Hematopoietic multipotent progenitor cell (in vitro differentiated cells): ENCODE measurements at places on chromosomes 6 and 20.

GRCh38 chr20:54320148-54320607, 112.3 kb downstream of the PFDN4 start:
- no peak for DNase-seq

GRCh38 chr6:97282726-97283617, at the start of gene MMS22L:
TSS of gene MMS22L (minus strand) at chr6:97283216. CDS start at chr6:97282477, 739 bp downstream.
- peak; percentile 81 for DNase-seq

GRCh38 chr20:45339799-45340198, 8.4 kb downstream of the SDC4 start:
- no peak for DNase-seq

GRCh38 chr6:151142676-151143075, 97.1 kb upstream of the AKAP12 start:
- DNase-seq, result no peak

- DNase-seq, result no peak
These were observed 6.1 kb upstream of the BRD2 start for GRCh38 chr6:32962213-32962826.

DNA sequence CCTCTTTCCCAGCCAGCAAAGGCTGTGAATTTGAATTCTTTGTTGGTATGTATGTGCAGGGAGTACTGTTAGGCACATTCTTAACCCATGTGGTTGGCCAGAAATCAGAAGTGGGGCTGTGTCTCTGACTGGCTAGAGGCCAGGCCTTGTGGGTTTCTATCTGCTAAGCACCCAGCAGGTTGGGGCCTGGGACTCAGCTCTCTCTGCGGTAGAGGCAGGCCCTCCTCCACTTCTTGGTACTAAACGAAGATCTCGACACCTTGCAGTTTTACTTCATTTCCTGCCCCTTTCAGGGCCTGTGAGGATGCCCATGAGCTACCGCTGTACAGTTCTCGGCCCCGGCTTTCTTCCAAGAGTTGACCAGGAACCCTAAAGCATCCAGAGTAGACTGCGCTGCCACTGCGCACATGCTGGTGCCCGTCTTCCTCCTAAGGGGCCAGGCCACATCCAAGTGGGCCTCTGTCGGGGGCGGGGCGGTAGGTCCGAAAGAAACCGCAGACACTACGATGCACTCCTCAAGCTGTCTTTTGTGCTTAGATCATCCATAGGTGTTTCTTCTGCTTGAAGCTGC, 51.1 kb downstream of the TCP11 start:
- DNase-seq, result no peak

DNA sequence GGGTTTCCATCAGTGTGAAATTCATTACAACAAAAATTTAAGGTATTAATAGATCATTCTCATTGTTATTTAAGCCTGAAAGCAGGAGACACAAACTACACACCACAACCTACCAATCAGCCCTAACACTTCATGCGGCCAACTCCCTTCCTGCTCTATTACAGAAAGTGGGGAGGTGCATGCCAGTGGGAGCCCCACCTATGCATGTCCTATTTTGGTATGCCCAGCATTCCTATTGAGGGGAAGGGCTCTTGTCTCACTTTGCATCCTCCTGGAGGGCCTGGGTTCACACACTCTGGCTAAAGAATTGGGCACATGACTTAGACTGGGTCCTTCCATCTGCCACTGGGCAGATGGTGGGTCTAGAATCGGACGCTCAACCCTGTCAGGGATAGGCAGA, 450.0 kb downstream of the PTPRT start:
- no peak for DNase-seq

- no peak for DNase-seq
These were observed 156.2 kb upstream of the THBS2 start for GRCh38 chr6:169409742-169410312.

DNA sequence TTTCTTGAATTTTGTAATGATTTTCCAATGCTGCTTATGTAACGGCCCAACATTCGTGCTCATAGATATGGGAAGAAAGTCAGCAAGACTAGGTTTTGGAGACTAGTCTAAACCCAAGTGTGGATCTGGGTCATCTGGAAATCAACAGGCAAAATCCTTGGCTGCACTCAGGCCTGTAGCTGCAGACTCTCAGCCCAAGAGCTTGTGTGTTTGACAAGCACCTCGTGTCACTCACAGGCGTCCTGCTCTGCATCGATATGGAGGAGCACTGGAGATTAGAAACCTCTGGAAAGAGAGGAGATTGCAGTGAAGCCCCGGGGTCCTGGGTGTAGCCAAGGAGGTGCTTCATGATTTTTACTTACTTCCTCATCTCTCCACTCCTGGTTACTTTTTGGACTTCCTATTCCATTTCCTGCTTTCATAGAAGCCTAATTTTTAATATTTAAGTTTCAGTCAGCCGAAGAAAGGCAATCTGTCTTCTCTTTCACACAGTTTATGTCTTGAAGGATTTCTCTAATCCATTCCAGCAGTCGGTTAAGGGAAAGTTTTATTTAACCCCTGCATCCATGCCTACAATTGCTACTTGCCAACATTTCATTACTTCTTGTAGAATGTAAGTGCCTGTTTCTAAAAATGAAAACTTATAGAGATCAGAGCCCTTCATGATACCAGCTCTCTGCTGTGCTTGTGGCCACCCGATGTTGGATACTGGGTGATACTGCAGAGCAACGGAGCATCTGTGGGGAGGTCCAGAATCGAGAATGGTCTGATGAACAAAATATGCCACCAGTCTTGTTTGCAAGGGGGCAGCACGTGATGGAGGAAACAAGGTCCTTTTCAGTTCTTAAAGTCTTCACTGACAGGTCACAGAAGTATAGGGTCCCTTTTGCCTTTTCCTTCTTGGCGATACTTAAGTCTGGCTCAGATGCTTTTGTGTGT, 296.3 kb downstream of the QKI start:
- peak; percentile 10 for DNase-seq

DNA sequence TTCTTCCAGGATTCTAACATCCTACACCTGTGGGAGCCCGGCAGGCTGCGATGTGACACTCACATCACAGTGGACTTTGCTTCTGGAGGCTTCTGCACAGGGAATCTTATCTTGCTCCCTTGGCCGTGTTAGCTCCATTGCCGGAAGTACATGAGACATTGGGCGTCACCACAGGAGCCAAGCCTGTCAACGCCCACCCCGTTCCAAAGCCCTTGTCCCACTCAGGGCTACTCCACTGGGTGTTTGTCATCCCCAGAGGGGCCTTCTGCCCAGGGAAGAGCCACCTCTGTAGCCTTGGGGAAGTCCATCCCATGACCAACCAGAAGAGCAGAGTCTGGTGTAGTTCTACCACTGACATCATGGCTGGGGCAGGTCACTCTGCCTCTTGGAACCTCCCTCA, 1.7 kb downstream of the RAB44 start:
- DNase-seq, result no peak

DNA sequence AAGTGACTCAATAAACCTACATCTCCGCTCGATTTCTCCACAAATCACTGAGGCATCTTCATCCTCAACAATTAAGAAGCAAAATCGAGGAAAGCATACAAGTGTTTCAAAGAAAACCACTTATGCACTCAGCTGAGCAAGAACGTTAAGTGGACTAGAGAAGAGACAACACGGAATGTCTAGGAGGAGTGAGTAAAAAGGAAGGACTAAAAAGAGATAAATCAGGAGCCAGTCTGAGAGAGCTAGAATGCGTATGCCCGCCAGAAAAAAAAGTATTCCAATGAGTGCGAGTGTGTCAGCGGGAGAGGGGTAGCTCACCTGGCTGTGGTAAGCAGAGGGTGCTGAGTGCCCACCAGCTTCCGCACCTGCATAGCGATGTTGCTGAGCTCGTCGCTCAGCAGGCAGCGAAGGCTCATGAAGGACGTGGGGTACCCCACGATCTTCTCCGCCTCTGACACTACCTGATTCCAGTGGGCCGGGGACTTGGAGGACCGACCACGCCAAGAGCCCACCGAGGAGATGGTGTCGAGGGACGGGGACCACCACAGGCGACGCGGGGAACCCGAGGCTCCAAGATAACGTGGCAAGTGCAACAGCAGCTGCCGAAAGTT, 587 bp downstream of the PDSS2 start:
- peak; percentile 1 for DNase-seq

GRCh38 chr20:24933266-24933908, 15.7 kb upstream of the CST7 start:
- no peak for DNase-seq

- DNase-seq, result no peak
These were observed 136.8 kb upstream of the BTBD3 start for GRCh38 chr20:11780765-11781369.

GRCh38 chr6:110900028-110900598, 25.5 kb downstream of the AMD1 start:
- DNase-seq, result no peak

GRCh38 chr6:52611833-52612232, 35.0 kb upstream of the TRAM2 start:
- no peak for DNase-seq

- DNase-seq, result no peak
These were observed 16.5 kb upstream of the TBCC start for GRCh38 chr6:42762426-42762859.

- DNase-seq, result no peak
These were observed 64.0 kb upstream of the SNX9 start for GRCh38 chr6:157759028-157759427.

DNA sequence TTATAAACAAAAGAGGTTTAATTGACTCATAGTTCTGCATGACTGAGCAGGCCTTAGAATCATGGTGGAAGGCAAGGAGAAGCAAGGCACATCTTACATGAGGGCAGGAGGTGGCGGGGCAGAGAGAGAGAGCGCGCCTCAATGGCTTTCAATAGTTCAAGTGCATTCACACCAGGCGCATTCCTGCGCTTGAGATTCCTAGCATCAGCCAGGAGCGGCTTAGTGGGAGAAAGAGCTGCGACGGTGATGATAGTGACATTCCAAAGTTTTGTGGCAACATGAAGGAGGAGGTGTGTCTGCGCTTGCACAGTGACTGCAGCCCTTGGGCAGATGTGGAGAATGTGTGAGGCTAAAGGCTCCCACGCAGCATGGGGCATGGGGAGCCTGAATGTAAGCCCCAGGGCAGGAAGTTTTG, 25.0 kb upstream of the EMILIN3 start:
- no peak for DNase-seq

GRCh38 chr6:26217714-26218075, 130.5 kb downstream of the HFE start:
- DNase-seq, result no peak

GRCh38 chr6:144029452-144029851, 21.4 kb upstream of the PLAGL1 start:
- no peak for DNase-seq

DNA sequence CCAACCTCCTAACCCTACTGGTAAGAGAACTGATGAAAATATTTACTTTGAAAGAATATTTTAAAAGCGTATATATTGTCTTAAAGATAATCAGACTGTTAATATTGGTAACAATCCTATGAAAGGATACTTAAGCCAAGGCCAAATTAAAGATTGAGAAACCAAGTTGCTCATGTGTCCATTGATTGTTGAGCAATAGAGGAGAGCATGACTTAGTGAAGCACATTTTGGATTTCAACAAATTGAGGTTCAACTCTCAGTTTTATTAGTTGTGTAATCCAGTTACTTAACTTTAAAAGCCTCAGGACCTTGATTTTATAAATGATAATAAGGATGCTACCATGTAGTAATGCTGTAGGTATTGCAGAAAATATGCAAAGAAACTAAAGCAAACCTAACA, 56.8 kb downstream of the PRL start:
- DNase-seq, result no peak

GRCh38 chr20:52152921-52153320, 38.7 kb downstream of the ZFP64 start:
- DNase-seq, result no peak

DNA sequence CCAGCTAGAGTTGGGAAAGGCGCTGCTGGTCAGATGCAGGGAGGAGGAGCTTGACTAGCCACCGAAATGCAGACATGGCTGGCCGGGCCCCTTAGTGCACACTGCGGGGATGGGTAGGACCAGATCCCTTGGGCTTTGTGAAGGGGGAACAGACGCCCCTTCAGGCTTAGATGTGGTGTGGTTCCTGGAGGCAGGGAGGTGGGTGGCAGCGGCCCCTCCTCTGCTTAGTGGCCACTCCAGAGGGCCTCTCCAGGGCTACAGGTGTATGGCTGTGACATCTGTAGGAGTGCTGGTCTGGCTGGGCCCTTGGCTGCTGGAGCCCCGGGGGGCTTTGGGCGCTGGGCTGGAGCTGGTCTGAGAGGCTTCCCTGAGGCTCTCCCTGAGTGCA, 5.9 kb downstream of the CCND3 start:
- no peak for DNase-seq

DNA sequence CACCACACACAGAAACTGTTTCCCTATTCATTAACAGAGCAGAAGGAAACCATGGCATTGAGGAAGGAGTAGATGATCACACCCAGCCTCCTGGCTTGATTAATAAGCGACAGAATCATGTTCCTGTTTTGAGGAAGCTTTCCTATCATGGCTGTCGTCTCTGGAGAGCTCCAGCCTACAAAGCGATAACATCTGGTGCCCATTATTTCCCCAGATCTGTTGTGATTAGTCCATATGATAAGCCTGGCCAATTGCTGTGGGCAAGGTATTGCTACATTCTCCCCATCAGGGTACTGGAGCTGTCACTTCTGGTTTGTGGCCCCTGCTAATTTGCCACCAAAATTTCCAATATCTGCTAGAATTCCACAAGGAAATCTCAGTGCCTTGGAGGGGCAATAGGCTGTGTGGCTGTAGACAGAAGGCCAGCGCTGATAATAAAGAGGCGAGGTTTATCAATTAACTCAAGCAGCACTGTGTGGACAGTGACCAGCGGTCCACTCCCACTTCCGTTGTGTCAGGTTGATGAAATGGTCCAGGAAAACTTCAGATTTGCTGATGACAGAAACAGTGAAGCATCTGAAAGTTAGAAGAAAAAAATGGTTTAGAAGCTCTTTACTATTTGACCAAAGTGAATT, 66.4 kb downstream of the OLIG3 start:
- no peak for DNase-seq

DNA sequence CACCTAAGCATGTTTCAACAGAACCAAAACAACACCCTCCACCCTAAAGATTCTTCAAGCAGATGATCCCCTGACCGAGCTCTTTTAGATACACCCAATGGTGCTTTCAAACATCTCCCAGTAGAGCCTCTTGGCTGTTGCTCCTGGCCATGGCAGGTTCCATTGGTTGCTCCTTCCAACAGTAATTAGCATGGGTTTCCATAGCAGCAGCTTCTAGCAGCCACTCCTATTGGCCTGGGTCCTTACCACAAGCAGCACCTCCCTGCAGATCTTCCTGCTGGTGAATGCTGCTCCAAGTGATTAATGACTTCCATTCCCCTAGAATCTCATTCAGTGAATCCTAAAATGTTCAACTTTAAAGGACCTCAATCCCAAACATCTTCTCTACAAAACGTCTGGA, 13.9 kb downstream of the CCN2 start:
- DNase-seq, result no peak
